ENCODE measurements at places on chromosomes 16 and 17.

- no peak for DNase-seq
Measured at GRCh38 chr17:6753546-6753945, 2.3 kb upstream of the XAF1 start.

DNA sequence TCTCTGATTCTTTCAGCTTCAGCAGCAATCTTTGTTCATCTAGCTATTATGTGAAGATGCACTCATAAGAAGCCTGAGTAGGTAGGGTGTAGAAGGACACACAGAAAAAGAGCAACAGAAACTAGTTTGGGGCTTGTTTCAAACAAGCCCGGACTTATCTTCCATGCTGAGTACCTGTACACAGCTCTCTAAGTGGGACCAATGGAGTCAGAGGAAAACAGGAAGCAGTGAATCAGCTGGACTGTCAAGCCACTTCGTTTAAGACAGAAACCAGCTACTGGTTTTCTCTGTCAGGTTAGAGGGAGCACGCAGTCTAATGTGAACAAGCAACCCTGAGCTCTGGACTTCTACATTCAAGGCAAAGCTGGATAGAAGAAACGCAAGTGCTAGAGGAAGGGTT, 16.0 kb downstream of the MAP2K6 start:
- DNase-seq = no peak

GRCh38 chr17:8857919-8858318, 9.6 kb downstream of the PIK3R6 start:
- no peak for DNase-seq

DNA sequence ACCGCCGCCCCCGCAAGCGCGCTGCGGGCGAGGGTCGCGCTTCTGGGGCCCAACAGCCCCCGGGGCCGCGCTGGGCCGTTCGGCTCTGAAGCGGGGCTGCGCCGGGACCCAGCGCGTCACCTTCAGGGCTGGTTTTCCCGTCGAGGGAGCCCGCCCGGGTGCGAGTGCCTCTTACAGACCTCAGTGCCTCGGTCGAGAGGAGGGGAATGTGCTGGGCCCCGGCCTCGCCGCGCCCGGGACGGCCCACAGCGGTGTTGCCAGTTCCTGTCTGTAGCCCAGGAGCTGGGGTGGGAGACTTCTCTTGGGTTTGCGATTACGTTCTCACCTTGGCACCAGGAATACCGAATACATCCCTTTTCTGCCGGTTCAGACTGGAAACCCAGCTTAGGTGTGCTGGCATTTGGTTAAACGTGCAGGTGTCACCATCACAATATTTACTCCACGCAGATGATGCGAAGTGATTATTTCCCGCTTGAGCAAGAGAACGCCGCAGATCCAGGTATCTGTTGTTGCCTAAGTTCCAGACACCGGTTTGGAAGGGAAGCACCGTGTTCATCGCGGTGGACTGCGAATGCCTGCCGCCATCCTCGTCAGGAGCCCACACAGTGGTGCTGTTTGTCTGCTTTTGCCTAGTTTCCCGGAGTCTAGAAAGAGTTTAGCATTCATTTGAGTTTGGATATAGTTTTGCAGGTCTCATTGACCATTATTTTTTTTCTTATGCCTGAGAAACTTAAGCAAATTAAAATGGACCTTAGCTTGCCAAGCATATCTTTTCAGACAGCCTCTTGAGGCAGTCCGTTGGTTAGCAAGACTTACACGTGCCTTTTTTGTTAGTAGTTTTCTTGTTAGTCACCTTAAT, 914 bp downstream of the MAP1LC3B start:
- DNase-seq = peak; percentile 50

DNA sequence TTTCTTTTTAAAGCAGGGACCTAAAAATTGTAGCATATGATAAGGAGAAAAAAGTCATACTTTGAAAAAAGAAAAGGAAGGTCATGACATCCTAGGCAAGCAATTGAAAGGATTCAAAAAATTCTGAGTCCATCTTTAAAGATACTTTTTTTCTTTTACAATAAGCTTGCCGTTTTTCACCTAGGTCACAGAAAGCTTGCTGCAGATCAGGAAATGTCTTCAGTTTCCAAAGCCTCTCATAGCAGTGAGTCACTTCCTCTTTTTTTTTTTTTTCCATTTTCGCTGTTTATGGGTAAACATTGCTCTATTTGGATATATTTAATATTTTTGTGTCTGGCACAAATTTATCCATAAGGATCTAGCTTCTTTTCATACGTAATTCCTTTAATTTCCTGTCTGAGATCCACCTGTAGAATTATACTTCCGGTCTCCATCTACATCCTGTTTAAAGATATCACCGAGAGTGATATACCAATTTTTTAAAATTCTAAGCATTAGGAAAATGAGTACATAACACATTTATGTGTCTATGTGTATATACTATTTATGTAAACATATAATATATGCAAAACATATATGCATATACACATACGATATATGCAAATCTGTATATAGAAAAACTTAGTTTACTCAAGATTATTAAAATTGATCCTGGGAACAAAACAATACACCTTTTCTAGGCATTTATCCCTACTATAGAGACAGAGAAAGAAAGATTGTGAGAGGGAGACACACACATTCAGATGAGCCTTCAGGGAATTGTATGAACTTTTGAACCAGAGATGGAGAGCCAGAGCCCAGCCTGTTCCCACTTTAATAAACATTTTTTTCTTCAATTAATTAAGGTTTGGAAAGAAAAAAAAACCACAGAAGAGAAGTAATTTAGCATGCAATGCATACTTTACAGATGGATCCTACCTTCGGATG, 134.4 kb downstream of the SKAP1 start:
- DNase-seq = no peak

GRCh38 chr17:76710863-76711611, at the start of gene MXRA7:
Gene MXRA7 (minus strand): TSS chr17:76710965. CDS start chr17:76710946, 19 bp downstream.
- peak; percentile 56 for DNase-seq

DNA sequence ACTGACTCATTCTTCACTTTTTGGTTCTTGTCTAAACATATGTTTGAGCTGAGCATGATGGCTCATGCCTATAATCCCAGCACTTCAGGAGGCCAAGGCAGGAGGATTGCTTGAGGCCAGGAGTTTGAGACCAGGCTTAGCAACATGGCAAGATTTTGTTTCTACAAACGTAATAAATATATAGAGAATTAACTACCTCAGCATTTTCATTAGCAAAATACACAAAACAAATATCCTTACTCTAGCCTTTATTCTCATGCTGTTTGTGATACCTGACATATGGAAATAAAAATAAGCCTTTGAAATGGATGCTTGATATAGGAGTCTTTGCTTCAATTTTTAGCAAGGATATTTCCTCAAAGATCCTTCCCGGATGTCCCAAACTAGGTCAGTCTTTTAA, 132.8 kb downstream of the ABCC1 start:
- no peak for DNase-seq

- no peak for DNase-seq
Measured at GRCh38 chr16:3949287-3949686, 68.8 kb upstream of the CREBBP start.

DNA sequence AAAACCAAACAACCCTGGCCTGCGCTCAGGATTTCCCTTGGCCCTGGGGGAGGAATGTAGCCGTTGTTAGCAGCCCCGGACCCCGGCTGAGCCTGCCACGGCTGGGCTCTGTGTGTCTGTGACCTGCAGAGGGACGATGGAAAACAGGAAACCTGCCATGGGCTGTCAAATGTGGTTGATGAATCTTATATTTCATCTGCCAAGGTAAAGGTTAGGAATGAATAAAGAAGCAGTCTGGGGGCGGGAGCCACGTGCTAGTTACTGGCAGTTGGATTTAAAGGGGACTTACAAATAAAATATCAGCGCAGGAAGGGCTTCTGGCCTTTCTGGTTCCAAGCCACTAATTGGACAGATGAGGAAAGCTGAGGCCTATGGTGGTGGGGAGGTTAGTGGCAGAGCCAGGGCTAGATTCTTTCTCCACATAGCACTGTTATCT, at the start of gene KRT23:
Gene KRT23 (minus strand): TSS at position 263 of the 436 bp plus-strand sequence. CDS start 1,043 bp downstream, outside the sequence.
- no peak for DNase-seq

- DNase-seq = no peak
Measured at GRCh38 chr16:67884684-67885083, at the start of gene NRN1L. Gene NRN1L (plus strand): TSS chr16:67884885. CDS start chr16:67884904, 19 bp downstream.

Measured in stimulated activated CD4-positive, alpha-beta T cell treated with anti-CD3 and anti-CD28 coated beads, Interleukin-4, amount 100 ng/mL, for 24 hours (primary cell).